ENCODE measurements at places on chromosomes 3 and 15.

DNA sequence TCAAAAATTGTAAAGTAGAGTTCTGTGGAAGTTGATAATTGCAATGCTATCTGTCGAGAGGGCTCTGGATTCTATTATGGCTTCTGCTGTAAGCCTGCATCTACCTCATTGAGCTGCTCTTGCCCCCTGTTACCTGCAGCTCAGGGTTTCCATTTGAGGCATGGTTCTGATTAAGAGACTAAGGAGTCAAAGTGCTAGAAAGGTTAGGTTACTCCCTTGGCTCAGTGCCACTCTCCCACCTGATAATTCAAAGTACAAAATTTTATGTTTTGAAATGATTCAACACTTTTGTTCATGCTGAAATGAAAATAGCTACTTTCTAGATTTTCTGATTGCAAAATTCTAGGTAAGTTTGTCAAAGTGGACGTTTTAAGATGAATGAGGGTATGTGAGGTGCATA, 220.5 kb upstream of the SATB1 start:
- DNase-seq = no peak

GRCh38 chr3:144052275-144052674, 80.7 kb downstream of the DIPK2A start:
- DNase-seq = no peak

GRCh38 chr3:53193466-53194209, 32.6 kb downstream of the PRKCD start:
- no peak for DNase-seq

DNA sequence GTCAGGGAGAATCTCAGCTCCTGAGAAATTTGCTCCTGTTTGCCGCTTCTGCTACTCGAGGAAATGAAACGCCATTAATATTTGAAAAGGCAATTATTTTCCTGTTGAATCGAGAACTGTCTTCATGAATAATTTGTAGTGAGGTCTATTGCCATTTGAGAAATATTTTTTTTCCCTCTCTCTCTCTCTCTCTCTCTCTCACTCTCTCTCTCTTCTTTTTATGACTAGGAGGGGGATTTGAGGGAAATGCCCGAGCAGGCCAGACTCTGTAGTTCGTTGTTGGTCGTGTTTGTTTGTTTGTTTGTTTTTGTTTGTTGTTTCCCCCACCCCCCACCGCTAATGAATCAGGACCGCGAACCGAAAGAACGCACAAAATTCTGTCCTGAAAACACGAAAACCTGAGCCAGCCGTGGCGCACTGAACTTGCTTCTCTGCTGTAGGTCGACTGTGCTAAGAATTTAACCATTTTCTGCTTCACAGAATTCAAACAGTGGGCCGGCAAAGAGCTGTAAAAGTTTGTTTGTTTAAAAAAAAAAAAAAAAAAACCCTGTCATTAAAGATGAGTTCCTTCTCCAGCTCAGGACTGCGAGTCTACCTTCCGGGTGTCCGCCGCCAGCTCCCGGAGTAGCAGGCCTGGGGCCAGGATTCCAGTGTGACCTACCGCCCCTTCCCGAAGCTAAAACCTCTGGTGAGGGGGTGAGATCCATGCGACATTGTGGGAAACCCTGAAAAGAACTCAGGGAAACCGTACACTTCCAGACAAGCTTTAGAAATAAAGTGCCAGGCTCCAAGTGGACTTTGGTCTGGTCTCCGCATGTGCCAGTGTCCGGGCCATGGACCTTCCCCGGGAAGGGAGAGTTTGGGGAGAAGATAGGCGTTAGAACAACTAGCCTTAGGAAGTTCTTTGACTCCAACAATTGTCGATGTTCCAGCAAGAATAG, 12.1 kb downstream of the ZIC4 start:
- DNase-seq = no peak

DNA sequence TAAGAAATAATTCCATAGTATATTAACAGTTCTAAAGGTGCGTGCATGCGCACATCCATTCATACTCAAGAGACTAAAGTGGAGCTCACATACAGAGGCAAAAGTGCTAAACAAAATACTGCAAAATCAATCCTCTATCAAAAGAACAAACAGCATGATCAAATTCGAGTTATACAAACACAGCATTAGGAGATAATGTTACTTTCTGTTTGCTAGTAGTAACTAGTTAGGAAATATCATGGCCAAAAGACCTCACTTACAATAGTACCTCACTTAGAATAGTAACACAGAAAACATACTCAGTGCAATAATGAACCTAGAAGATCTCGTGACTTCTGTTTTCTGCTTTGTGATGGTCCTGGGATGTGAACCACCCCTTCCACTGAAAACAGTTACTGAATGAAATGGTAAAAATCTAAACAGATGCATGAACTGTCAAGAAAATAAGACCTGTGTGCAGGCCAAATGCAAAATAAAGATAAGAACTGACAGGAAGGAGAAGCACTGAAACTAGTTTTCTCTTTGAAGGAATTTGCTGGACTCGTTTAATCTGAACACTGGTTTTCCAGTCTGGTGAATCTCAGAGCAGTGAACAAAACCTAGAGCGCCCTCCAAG, 20.9 kb upstream of the CEMIP start:
- no peak for DNase-seq

DNA sequence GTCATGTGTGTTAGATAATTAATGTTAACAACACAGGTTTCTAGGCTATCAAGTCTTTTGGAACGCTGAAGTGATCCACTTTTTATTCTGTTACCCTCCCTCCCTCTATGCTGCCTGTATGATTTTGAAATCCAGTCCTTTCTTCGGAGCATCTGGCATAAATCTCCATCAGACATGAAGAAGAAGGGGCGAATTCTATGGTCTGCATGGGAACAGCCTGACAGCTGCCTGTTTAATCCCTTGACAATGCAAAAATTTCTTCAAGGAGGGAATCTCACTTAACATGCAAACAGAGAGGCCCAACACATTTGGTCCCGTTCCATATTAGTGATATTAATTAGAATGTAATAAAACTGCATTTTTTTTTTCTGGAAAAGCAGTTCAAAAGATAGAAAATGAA, 145.2 kb downstream of the VGLL3 start:
- DNase-seq = no peak

DNA sequence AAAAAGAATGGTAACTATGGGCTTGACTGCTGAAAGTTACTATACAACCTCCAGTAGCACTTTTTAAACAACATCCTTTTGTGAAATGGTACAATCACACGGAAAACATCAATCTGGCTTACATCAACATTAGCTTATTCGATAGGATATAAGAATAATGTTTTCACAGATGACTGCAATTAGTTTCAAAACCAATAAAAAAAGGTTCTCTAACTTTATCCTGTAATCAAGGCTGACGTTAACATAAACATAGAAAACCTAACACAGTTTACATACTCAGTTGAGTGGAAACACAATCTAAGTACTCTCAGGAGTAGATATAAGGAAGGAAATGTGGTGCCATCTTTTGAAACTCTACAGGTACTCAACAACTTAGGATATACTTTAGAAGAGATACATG, 102.2 kb downstream of the DLG1 start:
- no peak for DNase-seq

DNA sequence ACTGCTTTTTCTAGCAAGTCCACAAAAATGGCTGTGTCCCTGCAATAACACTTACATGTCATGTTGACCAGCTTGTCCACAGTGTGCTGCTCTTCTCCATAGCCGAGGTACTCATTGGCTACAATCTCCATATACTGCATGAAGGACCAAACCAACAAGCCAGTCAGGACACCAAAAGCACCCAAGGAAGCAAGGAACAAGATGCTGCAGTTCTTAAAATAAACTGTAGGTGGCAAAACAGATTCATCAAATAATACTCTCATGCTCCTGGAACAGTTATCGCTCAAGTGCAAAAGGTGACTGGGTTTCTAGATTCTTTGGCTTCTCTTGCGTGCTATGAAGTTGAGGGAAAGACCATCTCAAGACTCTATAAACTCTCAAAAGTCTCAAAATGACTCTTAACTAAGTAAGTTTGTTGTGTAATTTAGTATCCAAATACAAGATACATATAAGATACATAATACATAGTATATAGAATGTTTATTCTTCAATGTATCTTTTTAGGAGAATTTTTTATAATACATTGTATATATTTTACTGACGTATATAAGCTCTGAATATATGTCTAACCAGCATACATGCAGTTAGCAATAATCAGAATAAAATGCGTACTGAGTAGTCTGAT, 57.0 kb downstream of the NEK10 start:
- no peak for DNase-seq

GRCh38 chr3:124163689-124164088, 171.8 kb upstream of the ROPN1 start:
- DNase-seq = no peak

DNA sequence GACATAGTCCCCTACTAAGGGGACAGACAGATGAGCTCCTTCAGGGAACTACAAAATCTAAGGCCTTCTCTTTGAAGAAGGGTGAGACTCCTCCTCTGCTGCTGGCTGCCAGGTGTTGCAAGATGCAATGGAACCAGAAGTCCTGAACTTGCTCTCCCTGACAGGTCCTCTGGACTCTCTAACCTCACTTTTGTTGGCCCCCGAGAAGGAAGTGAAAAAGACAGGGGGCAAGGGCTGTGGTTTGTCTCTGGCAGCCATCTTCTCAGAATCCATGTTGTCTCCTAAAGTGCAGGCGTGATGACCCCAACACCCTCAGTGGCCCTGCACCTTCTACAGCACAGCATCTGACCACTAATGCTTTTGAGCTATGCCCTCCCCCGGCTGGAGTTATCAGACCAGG, 292.5 kb downstream of the CHST2 start:
- no peak for DNase-seq

DNA sequence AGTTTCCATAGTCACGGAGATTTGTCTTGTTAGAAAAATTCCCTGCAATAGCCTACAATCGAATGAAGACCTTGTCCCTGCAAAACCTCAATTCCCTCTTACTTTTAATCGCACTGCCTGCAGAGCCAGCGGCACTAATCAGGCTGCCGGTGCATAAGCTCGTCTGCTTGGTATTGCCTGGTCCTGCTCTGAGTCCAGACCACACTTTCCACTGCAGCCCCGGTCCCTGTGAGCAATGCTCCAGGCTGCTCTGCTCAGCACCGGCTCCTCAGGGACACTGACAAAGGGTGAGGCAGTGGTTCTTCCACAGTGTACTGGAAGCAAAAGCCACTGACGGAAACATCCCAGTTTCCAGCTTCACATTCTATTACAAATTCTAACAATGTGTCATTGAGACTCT, 164.3 kb downstream of the OCA2 start:
- DNase-seq = no peak

DNA sequence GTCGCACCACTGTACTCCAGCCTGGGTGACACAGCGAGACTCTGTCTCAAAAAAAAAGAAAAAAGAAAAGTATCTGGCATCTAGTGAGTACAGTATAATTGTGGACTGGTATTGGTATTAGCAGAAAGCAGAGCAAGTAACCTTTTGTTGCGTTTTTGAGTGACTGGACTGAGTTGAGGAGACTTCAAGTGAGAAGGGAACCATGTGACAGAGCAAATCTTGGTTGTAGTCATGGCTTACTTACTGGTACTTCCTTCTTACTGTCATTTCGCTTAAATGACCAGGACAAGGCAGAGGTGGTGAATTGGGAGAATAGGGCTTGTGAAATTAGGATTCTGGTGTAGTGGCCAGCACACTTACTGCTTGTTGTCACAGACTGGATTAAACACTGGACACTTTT, 20.6 kb downstream of the RTF1 start:
- no peak for DNase-seq

- DNase-seq = no peak
These were observed 91.3 kb downstream of the RAB11A start for GRCh38 chr15:65960586-65960985.

DNA sequence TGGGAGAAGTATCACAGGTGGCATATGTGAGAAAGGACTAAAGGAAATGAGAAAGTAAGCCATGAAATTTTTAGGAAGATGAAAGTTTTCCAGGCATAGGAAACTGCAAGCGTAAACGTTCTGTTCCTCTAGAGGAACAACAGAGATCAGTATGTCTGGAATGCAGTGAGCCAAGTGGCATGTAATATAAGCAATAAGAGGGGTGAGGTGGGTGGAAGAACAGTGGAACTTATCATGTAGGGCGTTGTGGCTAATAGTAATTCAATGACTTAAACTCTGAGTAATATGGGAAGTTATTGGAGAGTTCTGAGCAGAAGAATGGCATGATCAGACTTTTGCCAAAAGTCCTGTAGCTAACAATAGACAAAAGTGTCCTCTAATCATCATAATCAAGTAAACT, 902.9 kb downstream of the EPHA3 start:
- no peak for DNase-seq

DNA sequence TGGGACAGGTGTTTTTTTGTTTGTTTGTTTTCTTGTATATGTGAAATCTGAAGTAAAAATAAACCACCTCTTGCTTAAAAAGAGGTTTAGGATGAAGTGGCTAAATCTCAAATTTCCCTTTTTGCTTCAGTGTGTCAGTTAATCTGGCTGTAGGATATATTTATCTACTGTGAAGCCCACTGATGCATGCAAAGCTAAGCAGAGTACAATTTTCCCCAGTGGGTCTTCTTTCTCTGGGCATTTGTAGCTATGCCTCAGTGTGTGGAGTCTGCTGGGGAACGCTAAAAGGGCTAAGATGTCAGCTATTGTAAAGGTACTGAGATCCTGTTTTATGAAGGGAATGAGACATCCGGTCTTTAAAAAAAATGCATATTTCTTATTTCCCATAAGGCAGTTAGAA, 190.6 kb downstream of the TCF12 start:
- no peak for DNase-seq

- no peak for DNase-seq
These were observed 153.4 kb downstream of the OTOL1 start for GRCh38 chr3:161649900-161650484.

DNA sequence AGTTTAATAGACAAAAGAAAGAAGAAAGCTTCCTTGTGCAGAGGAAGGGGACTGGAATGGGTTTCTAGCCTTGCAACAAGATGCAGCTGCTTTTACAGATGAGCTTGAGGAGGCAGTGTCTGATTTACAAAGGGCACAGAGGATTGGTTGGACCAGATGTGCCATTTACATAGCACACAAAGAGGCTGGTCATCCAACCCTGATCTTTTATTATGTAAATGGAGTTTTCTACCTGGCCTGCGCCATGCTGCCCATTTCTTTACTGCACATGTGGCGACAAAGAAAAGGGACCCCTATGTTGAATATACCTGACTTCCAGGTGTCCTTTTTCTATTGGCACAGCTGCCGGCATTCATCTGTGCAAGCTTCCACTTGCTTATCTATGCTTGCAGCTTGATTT, 409.4 kb upstream of the FRG2C start:
- no peak for DNase-seq

- DNase-seq = no peak
These were observed 447.5 kb downstream of the IGSF11 start for GRCh38 chr3:118587037-118587741.

DNA sequence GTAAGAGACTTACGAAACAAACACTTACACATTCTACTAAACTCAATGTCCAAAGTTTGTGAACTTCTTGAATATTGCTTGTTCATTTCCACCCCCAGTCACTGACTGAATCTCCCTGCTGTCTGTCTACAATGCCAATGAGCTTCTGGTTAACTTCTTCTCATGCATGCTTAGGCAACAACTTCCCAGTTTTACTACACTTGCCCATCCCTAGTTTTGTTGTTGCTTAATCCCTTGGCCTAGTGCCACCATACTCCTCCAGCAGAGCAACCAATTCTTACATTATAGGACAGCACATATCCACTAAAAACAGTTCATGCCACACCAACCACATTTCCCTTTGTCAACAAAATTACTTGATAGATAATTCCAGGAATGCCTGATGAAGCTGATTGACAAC, 40.9 kb upstream of the CCR2 start:
- no peak for DNase-seq

- DNase-seq = peak; percentile 84
These were observed 74.6 kb downstream of the ITGB5 start for GRCh38 chr3:124812291-124813265.

Measured in psoas muscle (tissue), 8 donors.